ENCODE measurements at places on chromosomes 6 and 20.

DNA sequence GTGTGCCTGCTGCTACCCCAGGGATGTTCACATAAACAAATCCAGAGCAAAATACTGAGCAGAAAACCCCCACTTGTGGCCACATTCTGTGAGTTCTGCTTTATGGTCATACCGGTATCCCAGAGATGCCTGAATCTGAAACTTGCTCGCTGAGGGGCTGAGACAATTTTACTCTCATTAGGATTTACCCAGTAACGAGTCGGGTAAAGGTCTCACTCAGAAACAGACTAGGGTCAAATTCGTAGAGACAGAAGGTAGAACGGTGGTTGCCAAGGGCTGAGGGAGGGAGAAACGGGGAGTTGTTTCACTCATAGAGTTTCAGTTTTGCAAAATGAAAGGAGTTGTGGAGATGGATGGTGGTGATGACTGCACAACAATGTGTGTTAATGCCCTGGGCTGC is 45.4 kb upstream of the NKX2-2 start:
- no peak for DNase-seq

DNA sequence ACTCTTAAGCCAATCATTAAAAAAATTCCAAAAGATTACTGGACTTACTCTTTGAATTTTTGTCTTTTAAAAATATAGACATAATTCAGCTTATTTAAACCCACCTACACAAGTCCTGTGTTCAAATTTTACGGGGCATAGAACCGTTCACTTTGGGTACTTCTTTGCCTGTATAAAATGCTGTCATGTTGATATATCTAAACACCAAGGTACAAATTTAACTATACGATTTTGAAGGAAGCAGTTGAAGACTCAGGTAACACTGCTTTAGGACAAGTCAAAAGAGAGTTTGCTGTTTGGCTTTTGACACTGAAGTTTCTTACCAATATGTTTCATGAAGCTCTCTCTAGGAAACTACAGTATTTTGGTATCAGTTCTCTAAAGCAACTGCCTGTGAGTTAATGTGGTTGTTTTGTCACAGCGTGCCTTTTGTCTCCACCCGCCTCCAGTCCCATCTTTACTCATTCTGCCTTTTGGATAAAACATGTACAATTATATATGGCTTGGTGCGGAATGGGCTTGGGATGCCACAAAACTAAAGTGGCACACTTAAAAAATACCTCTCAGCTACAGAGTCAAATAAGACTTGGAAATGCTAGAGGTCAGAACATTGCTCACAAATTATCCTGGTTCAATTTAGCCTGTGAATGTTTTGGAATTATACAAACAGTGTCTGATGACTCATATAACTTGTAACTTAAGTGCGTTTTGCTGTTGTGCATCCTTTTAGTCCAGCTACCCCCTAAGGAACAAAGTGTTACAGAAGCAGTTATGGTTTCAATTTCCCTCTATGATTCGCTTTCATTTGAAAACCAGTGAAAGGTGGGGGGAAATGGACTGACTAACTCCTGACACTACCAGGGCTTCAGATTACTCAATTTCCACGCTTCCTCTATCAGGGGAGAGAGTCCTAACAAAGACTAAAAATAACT is 38.7 kb downstream of the RGS17 start:
- DNase-seq: peak; percentile 11

GRCh38 chr20:38153401-38153800 is 11.7 kb downstream of the TGM2 start:
- DNase-seq: no peak

GRCh38 chr6:52511572-52512151 is 65.2 kb downstream of the TRAM2 start:
- no peak for DNase-seq

DNA sequence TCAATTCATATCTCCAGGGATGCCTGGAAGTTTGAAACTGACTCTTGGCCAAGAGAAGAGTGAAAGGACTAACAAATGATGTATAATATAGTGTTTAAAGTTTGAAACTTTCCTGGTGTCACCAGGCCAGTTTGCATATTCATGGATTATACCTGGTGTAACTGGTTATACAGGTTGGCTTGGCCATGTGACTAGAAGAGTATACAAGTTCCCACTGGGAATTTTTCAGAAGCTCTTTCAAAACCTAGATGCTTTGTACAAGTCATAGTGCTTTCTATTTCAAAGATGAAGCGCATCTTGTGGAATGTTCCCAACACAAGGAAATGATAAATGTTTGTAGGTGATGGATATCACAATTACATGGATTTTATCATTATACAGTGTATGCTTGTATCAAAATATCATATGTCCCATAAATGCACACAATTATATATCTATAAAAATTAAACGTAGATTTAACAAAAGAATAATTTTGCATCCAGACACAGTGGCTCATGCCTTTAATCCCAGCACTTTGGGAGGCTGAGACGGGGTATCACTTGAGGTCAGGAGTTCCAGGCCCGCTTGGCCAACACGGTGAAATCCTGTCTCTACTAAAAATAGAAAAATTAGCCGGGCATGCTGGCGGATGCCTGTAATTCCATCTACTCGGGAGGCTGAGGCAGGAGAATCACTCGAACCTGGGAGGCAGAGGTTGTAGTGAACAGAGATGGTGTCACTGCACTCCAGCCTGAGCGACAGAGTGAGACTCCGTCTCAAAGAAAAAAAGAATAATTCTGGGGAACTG is 1420.2 kb downstream of the GRIK2 start:
- DNase-seq: no peak

- peak; percentile 5 for DNase-seq
These were observed 260.0 kb downstream of the C6orf118 start for GRCh38 chr6:165049362-165049761.

DNA sequence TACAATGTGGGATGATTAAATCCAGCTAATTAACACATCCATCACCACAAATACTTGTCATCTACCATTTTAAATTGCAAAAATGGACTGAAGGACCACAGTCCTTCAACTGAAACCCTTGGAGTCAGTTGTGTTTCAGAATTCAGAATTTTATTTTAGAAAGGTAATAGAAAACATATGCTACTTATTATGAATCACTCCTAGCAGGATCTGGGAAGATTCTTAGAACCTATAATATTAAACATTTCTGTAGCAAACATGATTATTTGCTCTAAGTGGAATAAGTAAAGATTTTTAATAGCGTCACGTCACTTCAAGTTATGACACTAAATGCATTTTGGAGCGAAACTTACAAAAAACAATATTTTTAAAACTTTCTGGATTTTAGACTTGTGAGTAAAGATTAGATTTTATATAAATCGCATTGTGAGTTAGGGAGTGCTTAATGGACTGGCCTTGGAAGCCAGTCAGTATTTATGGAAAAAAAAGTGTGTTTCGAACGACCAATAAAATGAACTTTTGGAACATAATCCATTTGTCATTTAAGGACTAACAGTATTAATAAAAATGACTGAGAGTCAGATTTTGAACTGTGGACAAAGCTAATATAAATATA is 71.8 kb upstream of the PHACTR2 start:
- no peak for DNase-seq

DNA sequence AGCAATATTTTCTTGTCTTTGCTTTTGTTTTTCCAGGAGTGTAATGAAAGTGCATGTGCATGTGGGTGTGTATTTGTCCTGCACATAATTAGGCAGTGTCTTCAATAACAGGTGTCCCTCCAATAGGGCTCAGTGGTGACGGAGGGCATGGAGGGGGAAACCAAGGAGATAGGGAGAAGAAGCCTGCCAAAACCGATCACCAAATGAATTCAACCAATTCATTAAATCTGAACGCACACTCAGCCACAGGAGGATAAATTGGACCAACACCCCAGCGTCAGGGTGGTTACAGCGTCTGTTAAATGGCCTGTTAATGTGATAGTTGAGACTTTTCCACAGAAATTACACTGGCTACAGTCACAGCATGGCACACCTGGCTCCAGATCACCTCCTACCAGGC is 527.6 kb downstream of the CD83 start:
- no peak for DNase-seq

GRCh38 chr6:36717871-36718540 is 20.4 kb downstream of the RAB44 start:
- no peak for DNase-seq

DNA sequence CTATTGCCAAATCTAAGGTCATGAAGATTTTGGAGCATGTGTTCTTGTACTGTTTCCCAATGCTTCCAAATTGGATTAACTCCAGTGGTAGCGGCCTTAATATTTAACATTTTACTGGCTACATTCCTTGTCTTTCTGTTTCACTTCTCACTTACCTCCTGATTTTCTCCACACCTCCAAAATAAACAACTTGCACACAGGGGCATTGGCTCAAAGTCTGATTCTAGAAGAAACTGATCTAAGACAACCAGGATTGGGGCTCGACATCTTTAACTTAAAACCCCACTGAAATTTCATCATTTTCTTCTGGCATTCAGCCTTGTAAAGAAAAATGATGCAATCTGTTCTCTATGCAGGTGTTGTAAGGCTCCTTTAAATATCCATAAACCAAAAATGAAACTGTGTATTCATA is 557.9 kb upstream of the ID4 start:
- DNase-seq: no peak

- no peak for DNase-seq
These were observed 260.3 kb upstream of the MOCS1 start for GRCh38 chr6:40194447-40195170.

DNA sequence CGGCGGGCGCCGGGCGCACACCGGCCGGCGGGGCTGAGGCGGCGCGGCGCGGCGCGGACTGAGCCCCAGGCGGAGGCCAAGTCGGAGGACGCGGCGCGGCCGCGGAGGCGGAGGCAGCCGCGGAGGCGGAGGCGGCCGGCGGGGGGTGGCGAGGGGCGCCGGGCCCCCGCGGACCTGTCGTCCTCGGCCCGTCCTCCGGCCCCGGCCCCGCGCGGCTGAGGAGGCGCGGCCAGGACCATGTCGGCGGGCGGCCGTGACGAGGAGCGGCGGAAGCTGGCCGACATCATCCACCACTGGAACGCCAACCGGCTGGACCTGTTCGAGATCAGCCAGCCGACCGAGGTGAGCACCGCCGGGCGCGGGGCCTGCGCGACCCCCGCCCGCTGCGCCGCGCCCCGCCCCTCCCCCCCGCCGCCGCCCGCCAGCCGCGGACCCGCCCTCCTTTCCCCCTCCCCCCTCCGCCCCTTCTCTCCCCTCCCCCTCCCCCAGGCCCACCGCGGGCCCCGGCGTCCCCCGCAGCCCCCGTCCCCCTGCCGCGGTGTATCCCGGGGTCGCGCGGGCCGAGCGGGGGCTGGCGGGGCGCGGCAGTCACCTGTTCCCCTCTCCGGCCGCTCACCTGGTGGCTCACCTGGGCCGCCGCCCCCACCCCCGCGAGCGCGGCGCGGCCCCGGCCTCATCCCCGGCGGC is at the start of gene AFDN:
Gene AFDN, plus strand, starts transcription at position 16 of the 687 bp plus-strand sequence. Its CDS starts 222 bp downstream, at position 238.
- no peak for DNase-seq

- DNase-seq: no peak
These were observed 44.7 kb downstream of the TFEB start for GRCh38 chr6:41690541-41691330.

GRCh38 chr20:35823937-35824336 is 52.1 kb downstream of the PHF20 start:
- DNase-seq: no peak

- no peak for DNase-seq
These were observed 5.6 kb upstream of the GRM4 start for GRCh38 chr6:34151321-34152041.

DNA sequence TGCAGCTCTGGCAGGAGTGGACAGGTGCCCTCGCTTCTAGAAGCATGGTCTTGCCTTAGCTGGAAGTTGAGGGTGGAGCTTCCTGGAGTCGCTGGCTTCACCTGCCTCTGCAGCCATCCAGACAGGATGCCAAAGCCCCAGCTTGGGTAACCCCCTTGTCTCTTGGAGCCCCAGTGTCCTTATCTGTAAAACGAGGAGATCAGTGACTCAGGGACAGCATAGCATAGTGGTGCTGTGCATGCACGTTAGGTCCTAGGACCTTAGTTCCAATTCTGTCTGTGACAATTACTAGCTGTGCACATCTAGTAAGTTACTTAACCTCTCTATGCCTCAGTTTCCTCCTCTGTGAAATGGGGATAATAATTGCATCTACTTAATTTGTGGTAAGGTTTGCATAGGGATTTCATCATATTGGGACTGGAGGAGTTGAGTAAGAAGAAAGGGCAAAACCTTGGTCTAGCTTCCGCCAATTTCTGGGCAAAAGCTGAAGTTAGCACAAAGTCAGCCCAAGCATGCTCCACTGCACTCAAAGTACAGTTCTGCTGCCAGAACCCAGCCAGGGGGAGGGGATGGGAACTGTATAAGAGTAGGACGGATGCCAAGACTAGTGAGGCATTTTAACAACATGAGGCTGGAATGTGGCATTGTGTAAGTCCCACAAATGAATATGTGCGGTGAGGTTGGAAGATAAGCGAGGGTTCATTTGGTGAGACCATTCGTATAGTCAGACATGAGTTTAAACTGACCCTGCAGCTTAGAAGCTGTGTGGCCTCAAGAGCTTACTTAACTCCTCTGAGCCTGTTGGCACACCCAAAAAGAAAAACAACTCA is 24.5 kb downstream of the TOX2 start:
- peak; percentile 29 for DNase-seq

- no peak for DNase-seq
These were observed 142.9 kb downstream of the TPBG start for GRCh38 chr6:82506526-82506925.

DNA sequence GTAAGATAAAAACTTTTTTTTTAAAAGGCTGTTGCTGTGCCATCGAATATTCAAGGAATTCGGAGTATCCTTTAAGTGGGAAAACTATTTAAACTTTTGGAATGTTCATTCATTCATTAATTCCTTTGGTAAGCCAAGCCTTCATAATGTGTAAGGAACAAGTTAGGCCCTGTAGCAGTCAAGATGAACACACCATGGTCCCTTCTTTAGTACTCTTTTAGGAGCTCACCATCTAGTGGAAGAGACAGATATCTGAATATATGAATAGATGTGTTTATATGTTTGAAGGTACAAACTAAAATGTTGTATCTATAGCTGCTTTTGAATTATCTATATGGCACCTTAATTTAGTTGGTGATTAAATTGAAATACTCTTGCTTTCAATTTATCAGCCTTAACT is 5.8 kb downstream of the SPO11 start:
- DNase-seq: peak; percentile 49

- no peak for DNase-seq
These were observed 872 bp downstream of the HSPA12B start for GRCh38 chr20:3733119-3733995.

- DNase-seq: peak; percentile 88
These were observed 9.1 kb downstream of the BAK1 start for GRCh38 chr6:33570806-33571636.

GRCh38 chr6:138410972-138411880 is 7.2 kb downstream of the HEBP2 start:
- no peak for DNase-seq
